ENCODE measurements at places on chromosomes 3 and 15. TPM values are rescaled to one million over a fixed set of nuclear protein-coding genes. Genes with fewer than 3 reads are reported as not detected.

DNA sequence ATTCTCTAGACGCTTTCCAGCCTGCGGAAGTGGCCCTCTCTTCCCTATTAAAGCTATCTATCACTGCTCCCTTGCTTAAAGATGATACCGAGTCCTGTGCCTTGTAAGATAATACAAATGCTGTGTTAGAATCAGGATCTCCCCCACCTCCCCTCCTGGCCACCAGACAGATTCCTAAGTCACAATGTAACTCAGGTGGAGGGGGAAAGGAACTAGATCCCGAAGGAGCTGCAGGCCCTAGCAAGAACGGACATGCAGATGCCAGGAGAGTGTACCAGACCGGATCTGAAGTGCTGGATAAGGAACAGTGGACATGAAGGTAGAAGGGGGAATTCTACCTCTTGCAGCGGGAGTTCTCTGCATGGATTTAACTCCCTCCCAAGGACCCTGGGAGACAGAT is 230.7 kb upstream of the LYSMD4 start:
- H3K4me3 ChIP-seq = no peak overlapping the region
- H3K27ac ChIP-seq = no peak overlapping the region
- no peaks in the 10 kb centered on the region for H3K36me3 ChIP-seq
- H3K27me3 ChIP-seq = no peaks in the 10 kb centered on the region
- no peaks in the 10 kb centered on the region for H3K4me1 ChIP-seq
- DNase-seq = no peak

DNA sequence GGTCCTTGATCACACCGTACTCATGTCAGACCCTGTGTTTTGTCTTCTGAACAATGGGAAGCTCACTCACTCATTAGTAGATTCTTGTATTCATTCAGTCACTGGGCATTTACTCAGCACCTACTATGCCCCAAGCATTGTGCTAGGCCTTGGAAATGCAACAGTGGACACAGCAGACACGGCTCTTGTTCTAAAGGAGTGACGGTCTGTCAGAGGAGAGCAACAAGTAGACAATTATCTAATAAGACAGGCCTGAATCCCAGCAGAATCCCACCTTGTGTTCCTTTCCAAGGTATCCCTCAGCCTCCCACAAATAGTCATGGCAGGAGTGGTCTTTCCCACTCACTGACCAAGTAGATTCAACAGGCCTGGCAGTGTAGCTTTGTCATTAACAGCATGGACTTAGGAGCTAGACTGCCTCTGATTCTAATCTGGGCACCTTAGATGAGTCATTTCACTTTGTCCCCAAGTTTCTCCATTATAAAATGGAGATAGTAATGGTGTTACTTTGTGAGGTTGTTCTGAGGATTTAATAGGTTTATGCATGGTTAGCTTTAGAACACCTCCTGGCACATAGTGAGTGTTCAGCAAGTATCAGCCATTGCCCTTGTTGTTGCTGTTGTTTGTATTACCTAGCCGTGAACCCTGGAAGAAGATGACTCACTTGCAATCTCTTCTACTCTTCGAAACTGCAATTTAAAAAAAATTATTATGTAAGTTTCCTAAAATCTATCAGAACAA is 69.1 kb downstream of the SSUH2 start:
- H3K4me3 ChIP-seq = no peak overlapping the region
- DNase-seq = no peak
- no peak overlapping the region for H3K27ac ChIP-seq
- H3K27me3 ChIP-seq = no peaks in the 10 kb centered on the region
- H3K36me3 ChIP-seq = no peaks in the 10 kb centered on the region

DNA sequence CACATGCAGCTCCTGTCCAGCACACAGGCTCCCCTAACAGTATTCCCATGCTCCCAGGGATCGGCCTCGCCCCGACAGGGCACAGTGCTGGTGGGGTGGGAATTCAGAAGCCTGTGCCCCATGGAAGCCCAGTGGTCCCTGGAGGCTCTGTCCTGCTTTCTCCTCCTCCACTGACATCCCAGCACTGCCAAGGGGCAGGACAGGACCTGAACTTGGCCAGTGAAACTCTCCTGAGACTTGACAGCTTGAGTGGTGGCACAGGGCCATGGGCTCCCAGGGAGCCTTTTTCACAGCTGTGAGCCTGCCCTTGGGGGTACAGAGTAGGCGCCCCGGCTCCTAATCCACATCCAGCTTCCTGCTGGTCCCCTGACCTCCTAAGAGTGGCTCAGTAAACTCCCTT is 38.4 kb downstream of the IQSEC1 start:
- H3K4me3 ChIP-seq = no peak overlapping the region
- H3K4me1 ChIP-seq = no peaks in the 10 kb centered on the region
- DNase-seq = no peak
- no peak overlapping the region for H3K27ac ChIP-seq
- no peaks in the 10 kb centered on the region for H3K36me3 ChIP-seq

DNA sequence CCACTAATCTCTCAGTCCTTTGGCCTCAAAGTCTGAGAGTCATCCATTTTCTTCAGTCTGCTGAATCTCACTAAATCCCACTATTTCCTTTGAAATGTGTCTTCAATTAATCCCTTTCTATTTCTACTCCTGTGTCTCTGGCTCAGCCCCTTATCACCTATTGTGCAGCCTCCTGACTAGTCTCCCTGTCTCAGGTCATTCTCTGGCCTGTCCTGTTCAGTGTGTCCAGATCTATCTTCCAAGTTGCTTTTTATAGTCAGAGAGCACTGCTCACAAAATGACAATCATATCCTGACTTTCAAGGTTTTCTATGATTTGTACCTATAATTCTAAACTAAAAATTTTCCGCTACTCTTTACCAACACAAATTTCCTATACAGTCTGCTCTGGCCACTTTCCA is 7.6 kb downstream of the ROPN1 start:
- H3K4me1 ChIP-seq = no peaks in the 10 kb centered on the region
- no peak overlapping the region for H3K4me3 ChIP-seq
- H3K36me3 ChIP-seq = no peaks in the 10 kb centered on the region
- no peak for DNase-seq

DNA sequence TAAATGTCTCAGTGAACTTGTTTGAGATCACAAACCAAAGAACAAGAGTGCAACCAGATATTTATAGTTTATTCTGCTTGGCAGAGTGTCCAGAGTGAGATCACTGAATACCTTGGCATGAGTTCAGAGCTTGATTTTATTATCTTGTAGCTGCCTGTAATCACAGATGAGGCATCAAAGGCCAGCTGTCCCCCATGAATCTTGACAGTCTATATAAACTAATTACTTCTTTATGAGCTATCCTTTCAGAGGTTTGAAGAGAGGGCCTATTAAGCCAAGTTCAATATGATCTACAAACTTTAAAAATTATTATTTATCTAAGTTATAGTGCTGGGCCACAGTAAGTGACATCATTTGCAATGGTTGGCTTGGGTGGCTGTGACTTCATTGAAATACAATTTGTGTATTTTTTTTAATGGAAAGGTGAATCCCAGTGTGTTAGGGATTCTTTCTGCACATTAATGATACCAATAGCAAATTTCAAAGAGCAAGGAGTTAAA is 251.5 kb downstream of the CLSTN2 start:
- H3K36me3 ChIP-seq = no peaks in the 10 kb centered on the region
- H3K4me3 ChIP-seq = no peak overlapping the region
- H3K27ac ChIP-seq = no peak overlapping the region
- no peaks in the 10 kb centered on the region for H3K27me3 ChIP-seq

DNA sequence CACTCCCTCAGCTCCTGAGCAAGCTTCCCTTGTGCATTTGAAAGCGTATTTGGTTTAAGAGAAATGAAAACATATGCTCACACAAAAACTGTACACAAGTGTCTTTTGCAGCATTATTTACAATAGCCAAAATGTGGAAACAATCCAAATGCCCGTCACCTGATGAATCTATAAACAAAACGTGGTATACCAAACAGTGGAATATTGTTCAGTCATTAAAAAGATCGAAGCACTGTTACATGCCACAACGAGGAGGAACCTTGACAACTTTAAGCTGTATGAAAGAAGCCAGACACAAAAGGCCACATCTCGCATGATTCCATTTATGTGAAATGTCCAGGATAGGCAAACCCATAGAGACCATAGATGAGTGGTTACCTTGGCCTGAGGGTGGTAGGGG is 71.6 kb upstream of the CMTM7 start:
- H3K36me3 ChIP-seq = no peaks in the 10 kb centered on the region
- H3K27ac ChIP-seq = no peak overlapping the region
- H3K4me3 ChIP-seq = no peak overlapping the region
- no peaks in the 10 kb centered on the region for H3K27me3 ChIP-seq
- H3K4me1 ChIP-seq = peaks cover 3% of the 10 kb centered on the region

- peaks cover 18% of the 10 kb centered on the region for H3K4me1 ChIP-seq
- no peak overlapping the region for H3K27ac ChIP-seq
- DNase-seq = peak; percentile 62
- no peak overlapping the region for H3K4me3 ChIP-seq
- H3K36me3 ChIP-seq = no peaks in the 10 kb centered on the region
These were observed 462.9 kb upstream of the PROK2 start for GRCh38 chr3:72247645-72248388.

DNA sequence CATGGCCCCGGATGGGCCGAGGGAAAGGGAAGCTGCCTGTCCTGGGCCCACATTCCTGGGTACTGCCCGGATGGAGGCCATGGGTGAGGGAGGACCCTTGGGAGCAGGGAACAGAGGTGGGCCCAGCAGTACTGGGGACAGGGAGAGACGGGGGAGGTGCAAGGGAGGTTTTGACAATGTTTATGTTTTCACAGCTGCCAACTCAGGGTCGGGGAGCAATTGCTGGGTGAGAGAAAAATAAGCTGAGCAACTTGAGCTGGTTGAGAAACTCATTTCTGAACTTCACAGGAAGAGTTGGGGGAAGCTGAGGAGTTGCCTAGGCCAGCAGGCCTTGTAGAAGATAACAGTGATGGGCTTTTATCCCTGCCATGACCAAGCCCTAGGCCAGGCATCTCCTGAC is 11.1 kb upstream of the TSPAN3 start:
- H3K4me3 ChIP-seq = no peak overlapping the region
- no peak overlapping the region for H3K27ac ChIP-seq
- no peaks in the 10 kb centered on the region for H3K36me3 ChIP-seq
- DNase-seq = no peak
- no peaks in the 10 kb centered on the region for H3K4me1 ChIP-seq

- no peaks in the 10 kb centered on the region for H3K36me3 ChIP-seq
- no peak overlapping the region for H3K4me3 ChIP-seq
- H3K4me1 ChIP-seq = no peaks in the 10 kb centered on the region
- no peaks in the 10 kb centered on the region for H3K27me3 ChIP-seq
These were observed 176.6 kb downstream of the XXYLT1 start for GRCh38 chr3:195094191-195094921.

- DNase-seq = no peak
- H3K4me3 ChIP-seq = no peak overlapping the region
- H3K27me3 ChIP-seq = no peaks in the 10 kb centered on the region
- no peak overlapping the region for H3K27ac ChIP-seq
These were observed 82.4 kb downstream of the PLSCR2 start for GRCh38 chr3:146386936-146387335.

- peaks cover 21% of the 10 kb centered on the region for H3K4me1 ChIP-seq
- no peaks in the 10 kb centered on the region for H3K36me3 ChIP-seq
- H3K27ac ChIP-seq = no peak overlapping the region
- no peak overlapping the region for H3K4me3 ChIP-seq
- no peak for DNase-seq
These were observed 5.6 kb downstream of the CCDC9B start for GRCh38 chr15:40334941-40335795.

DNA sequence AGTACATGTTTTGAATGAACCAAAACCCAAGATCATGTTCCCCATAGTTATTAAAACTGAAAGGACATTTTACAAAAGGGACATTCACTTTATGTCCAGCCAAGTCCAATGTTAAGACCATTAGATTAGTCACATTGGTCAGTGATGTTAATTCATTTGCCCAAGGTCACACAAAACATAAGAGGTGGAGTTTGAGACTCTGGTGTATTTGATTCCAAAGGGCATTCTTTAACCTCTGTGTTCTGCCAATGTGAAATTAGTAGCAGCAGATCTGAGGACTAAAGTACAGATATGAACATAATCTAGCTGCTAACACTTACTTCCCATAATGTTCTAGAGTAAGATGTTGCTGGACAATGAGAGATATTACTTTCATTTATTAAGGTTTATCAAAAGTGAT is 425.6 kb downstream of the TUSC7 start:
- H3K27ac ChIP-seq = no peak overlapping the region
- H3K4me1 ChIP-seq = no peaks in the 10 kb centered on the region
- H3K4me3 ChIP-seq = no peak overlapping the region
- H3K27me3 ChIP-seq = no peaks in the 10 kb centered on the region
- DNase-seq = no peak

GRCh38 chr3:139439278-139439677 is 37.0 kb downstream of the RBP2 start:
- no peak for DNase-seq
- no peaks in the 10 kb centered on the region for H3K27me3 ChIP-seq
- H3K4me3 ChIP-seq = no peak overlapping the region
- H3K27ac ChIP-seq = no peak overlapping the region
- H3K4me1 ChIP-seq = peaks cover 5% of the 10 kb centered on the region

DNA sequence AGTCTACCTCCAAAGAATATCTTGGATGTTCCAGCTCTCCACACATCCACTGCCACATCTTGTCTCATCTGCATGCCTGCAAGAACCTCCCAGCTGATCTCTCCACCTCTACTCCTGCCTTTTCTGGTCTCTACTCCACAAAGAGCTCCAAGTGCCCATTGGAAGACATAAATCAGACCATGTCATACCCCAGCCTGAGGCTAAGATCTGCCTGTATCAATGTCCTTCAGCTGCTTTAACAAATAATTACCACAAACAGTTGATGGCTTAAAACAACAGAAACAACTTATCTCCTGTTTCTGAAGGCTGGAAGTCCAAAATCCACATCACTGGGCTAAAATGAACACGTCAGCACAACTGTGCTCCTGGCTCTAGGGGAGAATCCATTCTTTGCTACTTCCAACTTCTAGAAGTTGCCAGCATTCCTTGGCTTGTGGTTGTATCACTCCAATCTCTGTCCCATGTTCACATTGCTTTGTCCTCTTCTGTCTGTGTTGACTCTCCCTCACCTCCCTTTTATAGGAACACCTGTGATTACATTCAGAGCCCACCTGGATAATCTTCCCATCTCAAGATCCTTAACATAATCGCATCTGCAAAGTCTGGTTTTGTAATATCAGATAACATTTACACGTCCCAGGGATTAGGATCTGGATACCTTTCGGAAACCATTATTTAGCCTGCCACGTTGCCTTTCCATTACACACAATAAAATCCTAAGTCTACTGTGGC is 17.0 kb upstream of the LMCD1 start:
- no peaks in the 10 kb centered on the region for H3K27me3 ChIP-seq
- H3K27ac ChIP-seq = peak overlapping the region; percentile 85
- H3K36me3 ChIP-seq = no peaks in the 10 kb centered on the region
- no peak overlapping the region for H3K4me3 ChIP-seq

GRCh38 chr3:112407888-112408702 is 75.1 kb downstream of the CD200 start:
- H3K36me3 ChIP-seq = no peaks in the 10 kb centered on the region
- no peaks in the 10 kb centered on the region for H3K27me3 ChIP-seq
- DNase-seq = no peak
- no peak overlapping the region for H3K27ac ChIP-seq
- no peaks in the 10 kb centered on the region for H3K4me1 ChIP-seq
- H3K4me3 ChIP-seq = no peak overlapping the region

The TM6SF1 gene
- 0.76 TPM for total RNA-seq

The PLXNB1 gene
- 70.9 TPM for total RNA-seq

The NR2C2 gene
- total RNA-seq = 46.5 TPM

The SEMA6D gene
- 27.2 TPM for total RNA-seq

The ATP8B4 gene
- 11.7 TPM for total RNA-seq

The ZIC1 gene
- total RNA-seq = 0.05 TPM

The SLC28A1 gene
- 0.15 TPM for total RNA-seq

The GOLGA8J gene
- not detected for total RNA-seq

The SH2D7 gene
- not detected for total RNA-seq

The ARIH1 gene
- 171 TPM for total RNA-seq

The MNS1 gene
- 2.1 TPM for total RNA-seq

The TNIK gene
- total RNA-seq = 2.2 TPM

The SERP1 gene
- total RNA-seq = 117 TPM

Measured in ovary (tissue), 10 donors.